Esophagus squamous epithelium (tissue), 5 donors: ENCODE measurements at places on chromosomes 6 and 20. TPM values are rescaled to one million over a fixed set of nuclear protein-coding genes. Genes with fewer than 3 reads are reported as not detected.

DNA sequence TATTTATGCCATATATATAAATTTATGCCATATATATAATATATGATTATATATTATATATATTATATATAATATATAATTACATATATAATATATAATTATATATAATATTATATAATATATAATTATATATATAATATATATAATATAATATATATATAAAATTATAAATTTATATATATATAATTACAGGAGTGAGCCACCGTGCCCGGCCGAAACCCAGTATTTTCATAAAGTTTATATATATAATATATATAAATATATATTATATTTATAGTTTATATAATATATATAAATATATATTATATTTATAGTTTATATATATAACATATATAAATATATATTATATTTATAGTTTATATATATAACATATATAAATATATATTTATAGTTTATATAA is 31.6 kb downstream of the NKX2-4 start:
- DNase-seq = no peak

DNA sequence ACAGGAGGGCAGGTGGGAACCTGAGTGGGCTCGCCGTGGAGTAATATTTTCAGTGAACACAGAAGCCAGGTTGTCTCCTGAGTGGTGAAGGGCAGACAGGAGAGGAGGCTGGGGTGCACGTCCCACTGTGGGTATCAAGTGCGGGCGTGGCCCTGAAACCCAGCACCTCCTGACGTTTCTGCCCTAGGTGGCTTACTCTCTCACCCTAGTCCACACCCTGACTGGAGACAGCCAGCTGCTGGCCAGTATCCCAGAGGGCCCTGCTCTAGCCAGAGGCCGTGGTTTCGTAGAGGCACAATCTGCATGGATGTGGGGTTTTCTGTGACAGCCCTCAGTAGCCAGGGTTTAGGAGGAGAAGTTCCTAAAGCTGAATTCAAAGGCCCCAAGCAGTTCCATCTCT is 86.7 kb downstream of the TRERF1 start:
- no peak for DNase-seq

- DNase-seq = no peak
These were observed 7.6 kb downstream of the NKAIN4 start for GRCh38 chr20:63246490-63247288.

DNA sequence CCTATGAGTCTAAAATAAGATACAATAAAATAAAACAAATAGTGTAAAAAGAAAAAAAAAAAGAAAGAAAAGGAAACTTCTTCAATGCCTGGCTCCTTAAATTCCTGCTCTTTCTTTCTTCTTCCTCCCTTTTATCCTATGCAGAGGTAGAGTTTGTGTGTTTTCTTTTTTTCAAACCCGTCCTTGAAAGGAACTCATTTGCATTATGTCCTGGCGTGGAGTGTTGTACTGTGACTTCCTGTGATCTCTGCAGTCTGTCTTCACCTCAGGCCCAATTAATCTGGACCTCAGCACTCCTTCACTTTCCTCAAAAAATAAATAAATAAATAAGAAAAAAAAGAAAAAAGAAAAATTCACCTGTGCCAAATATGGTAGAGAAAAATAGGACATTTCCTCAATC is 541.9 kb upstream of the SPTLC3 start:
- no peak for DNase-seq

- no peak for DNase-seq
These were observed 57.7 kb downstream of the DHX35 start for GRCh38 chr20:39019805-39020325.

DNA sequence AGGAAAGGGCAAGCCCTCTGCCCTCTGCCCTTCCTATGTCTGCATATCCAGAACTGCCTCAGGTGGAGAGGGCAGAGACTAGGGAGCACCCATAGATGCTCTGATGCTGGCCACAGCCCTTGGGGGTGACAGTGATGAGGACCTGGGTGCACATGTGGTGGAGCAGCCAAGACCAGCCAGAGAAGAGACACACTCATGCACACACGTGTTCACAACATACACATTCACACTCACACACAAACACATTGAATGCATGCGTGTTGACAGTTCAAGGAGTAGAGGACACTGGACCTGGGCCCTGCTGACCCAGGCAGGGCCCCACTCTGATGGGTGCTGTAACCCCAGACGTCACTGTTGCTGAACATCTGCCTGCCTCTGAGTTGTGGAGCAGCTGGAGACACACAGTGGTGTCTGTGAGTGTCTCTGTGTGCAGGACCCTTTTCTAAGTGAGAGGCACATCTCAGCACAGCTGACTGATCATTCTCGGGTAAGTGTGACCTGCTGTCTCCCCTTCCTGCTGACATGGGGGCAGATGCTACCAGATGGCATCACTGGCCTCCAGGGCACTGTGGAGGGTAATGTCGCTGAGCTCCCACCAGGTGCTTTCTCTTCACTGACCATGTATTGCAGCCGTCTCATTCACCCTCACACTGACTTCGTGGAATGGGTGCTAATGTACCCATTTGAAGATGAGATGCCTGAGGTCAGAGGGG is 30.1 kb upstream of the MAS1L start:
- DNase-seq = no peak

- no peak for DNase-seq
These were observed 217.6 kb upstream of the SNX9 start for GRCh38 chr6:157605484-157605883.

DNA sequence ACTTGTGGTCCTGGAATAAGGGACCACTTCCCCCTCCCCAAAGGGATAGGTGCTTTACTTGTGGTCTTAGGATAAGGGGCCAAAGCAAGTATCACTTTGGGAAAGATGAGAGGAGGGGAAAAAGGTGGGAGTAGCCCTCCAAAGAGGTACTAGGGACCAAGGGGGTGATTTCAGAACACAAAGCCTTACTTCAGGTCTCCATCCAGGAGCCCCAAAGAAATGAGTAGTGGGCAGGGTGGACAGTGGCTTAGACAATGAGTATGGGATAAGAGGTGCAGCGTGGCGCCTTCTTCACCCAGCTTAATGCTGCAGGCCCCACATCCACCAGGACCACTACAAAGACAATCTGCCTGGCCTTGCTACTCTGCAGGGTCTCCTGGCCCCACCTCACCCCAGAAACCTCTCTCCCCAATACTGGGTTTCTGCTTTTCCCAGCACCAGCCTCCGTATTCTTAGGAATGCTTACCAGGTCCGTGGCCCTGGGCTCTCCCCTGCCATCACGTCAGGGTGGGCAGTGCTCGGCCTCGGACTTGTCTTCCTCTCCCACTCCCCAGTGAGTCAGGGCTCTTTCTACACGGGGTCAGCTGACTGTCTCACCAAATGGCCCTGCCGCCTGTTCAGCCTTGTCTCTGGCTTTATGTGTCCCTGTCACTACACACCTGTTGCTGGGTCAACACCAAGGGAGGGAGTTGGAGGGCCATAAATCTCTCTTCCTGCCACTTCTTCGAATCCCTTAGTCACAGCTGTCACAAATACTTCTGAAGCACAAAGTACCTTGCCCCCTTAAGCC is 3.1 kb downstream of the NNAT start:
- no peak for DNase-seq

DNA sequence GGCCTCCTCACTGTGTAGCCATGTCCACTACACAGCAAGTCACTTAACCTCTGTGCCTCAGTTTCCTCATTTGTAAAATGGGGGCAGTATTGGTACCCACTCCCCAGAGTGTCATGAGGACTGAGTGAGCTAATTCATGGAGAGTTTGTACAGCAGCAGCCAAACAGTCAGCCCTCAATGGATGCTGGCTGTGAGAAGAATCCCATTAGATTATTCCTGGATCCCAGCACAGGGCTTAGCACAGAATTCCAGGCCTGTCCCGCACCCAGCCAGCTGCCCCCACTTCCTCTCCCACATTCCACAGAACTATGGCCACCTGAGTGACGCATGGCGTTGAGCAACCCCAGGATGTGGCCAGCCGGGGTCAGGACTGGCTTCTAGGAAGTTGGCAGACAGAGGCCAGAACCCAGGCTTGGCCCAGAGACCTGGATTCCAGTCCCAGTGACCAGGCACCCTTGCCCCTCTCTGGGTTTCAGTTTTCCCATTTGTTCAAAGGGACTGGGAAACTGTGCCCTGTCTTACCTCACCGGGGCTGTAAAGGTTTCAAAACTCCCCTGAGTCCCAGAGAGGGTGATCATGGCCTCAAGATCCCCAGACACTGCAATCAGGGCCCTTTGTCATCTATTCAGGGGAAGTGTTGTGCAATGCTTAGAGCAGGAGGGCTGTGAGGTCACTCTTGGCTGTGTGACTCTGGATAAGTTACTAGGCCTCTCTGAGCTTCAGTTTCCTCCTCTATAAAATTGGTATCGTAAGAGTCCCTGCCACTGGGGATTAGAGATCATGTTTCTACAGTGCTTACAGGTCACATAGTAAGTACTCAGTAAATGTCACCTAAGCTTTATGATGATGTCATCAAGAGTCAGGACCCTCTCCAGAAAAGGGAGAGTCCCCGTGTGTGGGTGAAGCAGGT is 3.0 kb upstream of the TGM2 start:
- no peak for DNase-seq

GRCh38 chr20:46354920-46355654 is 46.8 kb upstream of the CDH22 start:
- DNase-seq = no peak

DNA sequence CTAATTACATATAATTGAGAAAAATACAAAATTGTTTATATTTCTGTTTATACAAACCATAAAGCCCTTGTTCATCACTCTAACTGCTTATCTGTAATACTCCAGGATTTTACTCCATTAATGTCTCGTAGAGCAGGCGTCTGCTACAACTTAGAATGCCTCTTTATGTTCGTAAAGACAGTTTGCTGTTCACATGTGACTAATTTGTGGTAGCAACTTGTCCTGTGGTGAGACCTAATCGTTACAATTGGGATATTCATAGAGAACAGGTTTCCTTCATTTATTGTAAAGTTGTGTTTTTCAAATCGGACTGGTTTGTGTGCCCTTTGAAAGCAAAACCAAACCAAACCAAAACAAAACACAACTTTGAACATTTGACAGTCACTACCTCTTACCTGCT is 149.7 kb downstream of the ASCC3 start:
- no peak for DNase-seq

DNA sequence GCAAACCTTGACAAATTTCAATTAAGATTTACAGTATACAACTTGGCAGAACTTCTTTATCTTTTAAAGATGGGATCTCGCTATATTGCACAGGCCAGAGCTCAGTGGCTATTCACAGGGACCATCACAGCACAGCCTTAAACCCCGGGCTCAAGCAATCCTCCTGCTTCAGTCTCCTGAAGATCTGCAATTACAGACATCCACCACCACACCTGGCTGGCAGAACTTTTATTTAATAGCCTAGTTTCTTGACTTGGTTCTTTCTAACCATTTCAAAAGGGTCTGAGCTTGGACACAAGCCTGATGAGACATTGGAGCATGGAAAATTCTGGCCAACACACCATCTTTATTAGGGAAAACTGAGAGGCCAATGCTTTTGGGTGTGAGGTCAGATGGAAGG is 151.6 kb upstream of the KCNG1 start:
- no peak for DNase-seq

DNA sequence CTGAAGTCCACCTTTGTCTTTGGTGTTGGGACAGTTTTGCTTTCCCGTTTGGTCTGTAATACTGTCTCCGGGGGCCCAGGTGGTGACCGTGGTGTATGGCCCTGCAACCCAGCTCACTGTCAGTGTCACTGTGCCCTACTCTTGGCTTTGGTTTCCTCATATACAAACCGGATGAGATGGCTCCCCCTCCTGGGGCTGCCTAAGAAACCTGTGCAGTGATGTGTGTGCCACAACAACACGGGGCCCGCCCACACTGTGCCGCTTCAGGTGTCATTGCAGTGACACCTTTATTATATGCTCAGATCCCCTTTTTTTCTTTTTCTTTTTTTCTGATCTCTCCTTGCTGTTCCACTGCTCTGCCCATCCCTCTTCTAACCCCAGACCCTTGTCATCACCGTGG is 73.9 kb downstream of the RAMACL start:
- DNase-seq = no peak

The OR2H1 gene
- total RNA-seq = not detected

The SMLR1 gene
- not detected for total RNA-seq

The FOXF2 gene
- 0.34 TPM for total RNA-seq
